ENCODE measurements at places on chromosomes 7 and 10.

GRCh38 chr7:102285540-102286236 is 980 bp upstream of the SH2B2 start:
- DNase-seq: no peak

GRCh38 chr10:51879238-51879637 is 179.8 kb upstream of the CSTF2T start:
- no peak for DNase-seq

DNA sequence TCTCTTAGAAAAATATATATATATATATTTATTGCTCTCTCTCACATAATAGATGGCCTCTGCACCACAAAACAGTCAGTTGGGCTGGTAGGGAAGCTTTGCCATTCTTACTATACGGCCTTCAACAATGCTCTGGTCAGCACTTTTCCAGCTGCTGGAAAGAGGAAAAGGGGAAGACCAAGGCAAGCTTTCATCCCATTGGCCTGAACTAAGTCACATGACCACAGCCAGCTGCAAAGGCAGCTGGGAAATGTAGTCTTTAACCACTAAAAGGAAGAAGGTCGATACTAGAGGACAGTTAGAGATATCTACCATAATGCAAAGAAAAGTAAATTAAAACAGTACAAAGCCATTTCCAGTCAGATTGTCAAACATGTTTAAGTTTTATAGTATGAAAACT is 58.4 kb upstream of the MACROH2A2 start:
- DNase-seq: no peak

GRCh38 chr10:12194752-12195271 is 879 bp downstream of the NUDT5 start:
- no peak for DNase-seq

GRCh38 chr10:3954615-3955014 is 169.6 kb upstream of the KLF6 start:
- no peak for DNase-seq

- DNase-seq: no peak
Observed at GRCh38 chr10:86965986-86966654, 2.2 kb upstream of the ADIRF start.

GRCh38 chr10:25978771-25979170 is 44.7 kb downstream of the MYO3A start:
- no peak for DNase-seq

DNA sequence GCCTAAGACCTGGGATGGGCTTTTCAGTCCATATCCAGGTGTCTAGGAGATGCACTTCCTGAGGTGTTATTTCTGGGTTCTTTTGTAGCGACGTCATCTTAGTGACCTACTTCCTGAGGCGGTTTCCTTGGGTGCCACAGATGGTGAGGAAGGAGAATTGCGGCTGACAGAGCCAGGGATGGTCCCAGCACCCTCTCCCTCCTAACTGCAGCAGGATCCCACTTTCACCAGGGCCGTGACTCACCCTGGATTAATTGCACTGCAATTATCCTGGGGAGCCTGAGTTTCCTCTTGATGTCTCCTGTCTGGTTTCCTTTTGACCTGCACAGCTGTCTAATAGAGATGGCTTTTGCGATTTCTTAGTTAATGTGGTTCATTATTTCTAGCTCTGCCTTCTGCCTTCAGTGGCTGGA is 271.7 kb downstream of the TCF7L2 start:
- no peak for DNase-seq

- DNase-seq: no peak
Observed at GRCh38 chr10:133282846-133283390, 6.2 kb upstream of the ADAM8 start.

GRCh38 chr10:128571745-128572144 is 445.5 kb upstream of the MKI67 start:
- no peak for DNase-seq

- DNase-seq: no peak
Observed at GRCh38 chr7:112086496-112087254, 119.5 kb downstream of the DOCK4 start.

Measured in esophagus squamous epithelium (tissue), 5 donors.